Stimulated activated naive CD4-positive, alpha-beta T cell treated with Interleukin-2 at 50 U/mL for 16 hours (primary cell): ENCODE measurements at places on chromosomes 4 and X.

DNA sequence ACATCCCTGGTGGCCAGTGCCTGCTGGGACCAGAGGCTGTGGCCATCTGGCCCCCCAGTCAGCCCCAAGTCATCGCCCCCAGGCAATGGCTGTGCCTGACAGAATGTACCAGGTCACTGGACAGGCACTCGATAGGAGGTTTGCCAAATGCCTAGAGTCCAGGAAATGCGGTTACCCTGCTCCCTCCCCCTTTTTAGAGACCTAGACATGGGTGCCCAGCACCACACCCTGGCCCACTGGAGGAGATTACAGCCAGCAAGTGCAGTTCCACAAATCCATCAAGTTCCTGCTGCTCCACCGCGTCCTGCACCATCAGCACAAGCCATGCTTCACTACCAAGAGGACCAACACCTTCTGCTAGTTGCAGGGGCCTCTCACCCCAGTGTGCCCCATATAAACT lies 16.2 kb upstream of the ZFX start:
- DNase-seq: no peak

- no peak for DNase-seq
These were observed 15.7 kb upstream of the ENPEP start for GRCh38 chr4:110460074-110460746.

DNA sequence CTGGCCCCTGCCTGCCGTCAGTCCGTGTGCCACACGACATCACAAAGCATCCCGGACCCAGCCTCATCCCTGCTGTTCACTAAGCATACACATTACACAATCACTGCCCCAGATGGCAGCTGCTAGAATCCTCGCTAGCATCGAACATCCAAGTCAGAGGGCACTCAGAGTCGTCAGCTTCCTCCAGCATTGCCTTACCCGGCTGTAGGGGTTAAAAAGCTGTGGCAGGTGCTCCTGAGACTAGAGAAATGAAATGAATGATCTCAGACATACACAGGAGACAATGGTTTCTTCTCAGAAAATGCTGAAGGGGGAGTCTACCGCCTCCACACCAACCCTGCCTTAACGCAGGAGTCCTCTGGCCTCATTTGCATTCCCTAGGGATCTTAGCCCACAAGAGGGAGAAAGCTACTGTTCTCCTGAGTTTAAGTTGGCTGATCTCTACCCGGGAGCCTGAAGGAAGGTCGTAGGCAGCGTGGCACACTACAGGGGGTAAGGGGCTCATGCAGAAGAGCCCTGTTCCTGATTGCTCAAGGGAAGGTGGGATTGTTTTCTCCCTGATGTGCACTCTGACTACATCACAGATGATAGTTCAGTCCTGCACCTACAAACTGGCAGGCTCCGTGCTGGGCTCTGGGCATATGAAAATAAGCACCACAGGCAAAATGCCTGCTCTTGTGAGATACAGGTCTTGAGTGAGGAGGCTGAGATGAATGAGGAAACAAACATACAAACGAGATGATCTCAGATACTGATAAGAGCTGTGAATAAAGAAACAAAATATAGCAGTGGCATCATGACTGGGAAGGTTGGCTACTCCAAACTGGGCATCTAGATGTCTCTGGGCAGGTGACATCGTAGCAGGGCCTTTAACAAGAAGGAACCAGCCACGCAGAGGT lies 2.6 kb upstream of the KIAA0232 start:
- DNase-seq: no peak

DNA sequence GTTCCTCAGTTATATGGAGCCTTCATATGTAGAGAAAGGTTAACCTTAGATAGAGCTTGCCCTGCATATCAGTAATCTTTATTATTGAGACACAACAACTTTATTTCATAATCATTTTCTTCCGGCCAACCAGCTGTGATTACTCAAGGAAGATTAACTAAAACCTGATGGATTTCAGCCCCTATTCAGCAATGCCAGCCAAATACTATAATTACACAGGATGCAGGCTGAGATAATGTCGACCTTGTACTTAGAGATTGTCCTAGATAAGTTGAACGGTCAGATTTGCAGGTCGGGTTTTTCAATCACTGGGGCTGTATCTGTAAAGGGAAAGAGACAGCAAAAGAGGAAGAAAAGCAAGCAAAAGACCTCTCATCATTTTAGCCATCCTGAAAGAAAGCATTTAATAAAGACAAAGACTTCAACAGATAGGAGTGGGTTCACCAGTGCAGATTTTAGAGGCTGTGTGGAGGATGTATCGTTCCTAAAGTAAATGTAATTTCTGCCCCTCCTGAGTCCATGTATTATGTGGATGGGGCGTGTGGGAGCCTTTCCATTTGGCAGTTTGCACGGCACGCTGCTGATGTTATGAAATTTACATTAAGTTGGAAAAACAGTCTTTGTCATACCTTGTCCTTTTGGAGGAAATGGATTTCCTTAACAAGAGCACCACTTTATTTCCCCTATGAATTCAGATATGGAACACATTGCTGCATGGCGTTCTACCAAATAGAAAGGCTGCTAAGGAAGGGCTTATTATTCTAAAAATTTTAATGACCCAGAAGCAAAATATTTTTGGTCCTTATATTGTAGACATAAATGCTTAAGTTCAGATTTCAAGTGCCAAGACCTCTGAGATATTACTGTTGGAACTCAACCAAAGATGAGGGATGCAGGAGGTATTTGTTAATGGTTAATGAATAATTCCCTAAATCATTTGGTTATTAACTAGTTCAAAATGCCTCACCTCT lies 496.7 kb downstream of the SPRY1 start:
- no peak for DNase-seq

DNA sequence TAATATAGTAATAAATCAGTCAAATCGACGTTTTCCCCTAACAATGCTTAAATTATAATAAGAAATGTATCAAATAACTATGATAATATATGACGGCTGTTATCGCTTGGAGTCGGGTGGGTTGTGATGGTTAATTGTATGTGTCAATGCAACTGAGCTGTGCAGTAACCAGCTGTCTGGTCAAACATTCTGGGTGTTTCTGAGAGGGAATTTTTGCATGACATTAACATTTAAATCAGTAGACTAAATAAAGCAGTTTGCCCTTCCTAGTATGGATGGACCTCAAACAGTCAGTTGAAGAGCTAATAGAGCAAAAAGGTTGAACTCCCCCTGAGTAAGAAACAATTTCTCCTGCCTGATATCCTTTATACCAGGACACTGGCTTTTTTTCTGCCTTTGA lies 96.7 kb downstream of the YIPF7 start:
- DNase-seq: no peak

DNA sequence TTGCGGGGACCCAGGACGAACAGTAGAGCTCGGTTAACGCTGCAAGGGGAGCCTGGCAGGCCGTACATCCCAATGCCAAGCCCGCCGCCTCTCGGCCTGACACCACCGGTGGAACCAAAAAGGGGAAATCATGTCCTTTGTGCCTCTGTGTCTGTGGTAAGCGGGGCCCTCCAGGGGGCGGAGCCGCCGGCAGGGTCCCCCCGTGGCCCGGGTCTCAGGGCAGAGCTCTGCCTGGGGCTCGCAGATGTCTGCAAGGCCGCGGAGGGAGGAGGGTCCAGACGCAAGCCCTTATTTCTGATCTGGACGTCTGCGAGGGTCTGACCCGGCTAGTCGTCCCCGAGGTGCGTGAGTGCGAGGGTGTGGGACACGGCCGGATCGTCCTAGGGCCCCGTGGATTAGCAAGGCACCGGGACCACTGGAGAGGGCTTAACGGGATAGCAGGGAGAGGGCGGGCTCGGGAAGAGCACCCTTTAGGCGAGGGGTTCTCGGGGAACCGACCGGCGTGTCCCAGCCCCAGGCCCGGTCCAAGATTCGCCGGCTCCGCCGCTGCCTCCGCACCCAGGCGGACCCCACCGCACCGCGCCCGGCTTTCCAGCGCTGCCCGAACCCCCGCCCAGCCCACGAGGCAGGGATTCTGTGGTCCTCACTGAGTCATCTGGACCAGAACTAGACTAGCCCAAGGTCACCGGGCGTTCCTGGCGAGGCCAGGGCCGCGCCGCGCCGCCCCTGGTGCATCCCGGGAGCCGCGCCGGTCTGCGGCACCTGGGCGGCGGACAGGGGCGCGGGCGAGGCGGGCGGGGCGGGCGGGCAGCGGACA lies 863 bp upstream of the FAM193A start:
- DNase-seq: peak; percentile 48

GRCh38 chr4:176291748-176292147 lies 22.7 kb upstream of the ASB5 start:
- DNase-seq: no peak

DNA sequence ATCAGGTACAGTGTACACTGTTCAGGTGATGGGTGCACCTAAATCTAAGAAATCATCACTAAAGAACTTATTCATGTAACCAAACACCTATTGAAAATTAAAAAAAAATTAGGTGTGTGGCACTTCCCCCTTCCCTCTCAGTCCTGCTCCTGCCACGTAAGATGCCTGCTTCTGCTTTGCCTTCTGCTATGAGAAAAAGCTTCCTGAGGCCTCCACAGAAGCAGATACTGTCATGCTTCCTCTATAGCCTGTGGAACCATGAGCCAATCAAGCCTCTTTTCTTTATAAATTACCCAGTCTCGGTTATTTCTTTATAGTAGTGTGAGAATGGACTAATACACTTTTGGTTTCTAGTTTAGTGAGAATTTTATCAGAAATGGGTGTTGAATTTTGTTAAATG lies 459.8 kb upstream of the DIPK2B start:
- DNase-seq: no peak
